Muscle of arm (tissue), 14 donors: ENCODE measurements at places on chromosomes 3 and 15.

DNA sequence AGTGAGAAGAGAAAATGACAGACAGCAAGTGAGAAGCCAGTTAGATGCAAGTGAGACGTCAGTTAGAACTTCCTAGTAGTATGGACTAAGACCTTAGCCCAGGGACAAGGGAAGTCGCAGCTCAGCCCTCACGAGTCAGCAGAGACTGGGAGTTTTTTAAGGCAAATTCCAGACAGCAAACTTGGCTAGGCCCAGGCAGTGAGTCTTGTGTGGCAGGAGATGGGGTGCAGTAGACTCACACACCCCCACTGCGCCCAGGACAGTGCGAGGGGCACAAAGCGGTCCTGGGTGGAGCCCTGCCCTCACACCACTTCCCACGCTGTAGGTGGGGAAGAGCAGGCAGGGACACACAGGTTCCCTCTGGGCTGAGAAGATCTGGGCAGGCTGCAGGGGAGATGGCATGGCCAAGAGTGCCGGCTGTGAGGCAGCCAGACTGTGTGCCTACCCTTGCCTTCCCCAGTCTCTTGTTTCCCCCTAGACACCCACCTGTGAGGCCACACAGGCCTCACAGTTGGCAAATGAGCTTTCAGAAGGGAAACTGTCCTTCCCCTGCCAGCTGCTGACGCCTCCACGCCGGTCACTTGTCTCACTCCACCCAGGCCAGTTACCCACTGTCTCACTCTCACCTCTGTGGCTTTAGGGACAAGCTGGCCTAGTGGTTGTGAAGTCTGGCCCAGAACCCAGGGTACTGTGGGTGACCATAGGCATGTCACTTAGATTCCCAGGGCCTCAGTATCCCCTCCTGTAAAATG is 13.7 kb upstream of the PRKCD start:
- no peak for DNase-seq

GRCh38 chr3:134743006-134743405 is 52.1 kb upstream of the EPHB1 start:
- DNase-seq: no peak

GRCh38 chr3:33419948-33420347 is 20.3 kb downstream of the UBP1 start:
- DNase-seq: no peak

- peak; percentile 53 for DNase-seq
Measured at GRCh38 chr3:115512565-115513415, 110.5 kb upstream of the GAP43 start.

DNA sequence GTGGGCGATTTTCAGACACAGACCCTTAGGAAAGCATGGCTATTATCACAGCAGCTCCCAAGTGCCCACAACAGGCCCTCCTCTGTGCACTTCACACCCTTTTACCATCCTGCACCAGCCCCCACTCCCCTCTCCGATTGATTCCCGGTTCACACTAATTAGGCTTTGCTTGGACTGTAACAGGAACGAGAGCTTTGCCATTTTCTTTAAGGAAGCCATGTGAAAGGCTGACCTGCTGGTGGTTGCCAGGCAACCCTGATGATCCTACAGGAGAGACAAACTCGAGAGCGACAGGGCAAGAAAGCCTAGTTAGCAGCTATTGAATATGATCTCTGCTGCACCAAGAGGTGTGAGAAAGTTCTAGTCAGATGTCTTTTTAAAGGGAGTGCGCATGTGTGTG is 28.2 kb upstream of the DET1 start:
- no peak for DNase-seq

- no peak for DNase-seq
Measured at GRCh38 chr3:189395825-189396224, 224.1 kb downstream of the TPRG1 start.
